Esophagus squamous epithelium (tissue), 5 donors: ENCODE measurements at places on chromosomes 5 and 9.

- no peak for DNase-seq
Measured at GRCh38 chr9:121960665-121961064, 132.4 kb downstream of the TTLL11 start.

GRCh38 chr5:108074626-108075025 lies 307.3 kb downstream of the FBXL17 start:
- no peak for DNase-seq

DNA sequence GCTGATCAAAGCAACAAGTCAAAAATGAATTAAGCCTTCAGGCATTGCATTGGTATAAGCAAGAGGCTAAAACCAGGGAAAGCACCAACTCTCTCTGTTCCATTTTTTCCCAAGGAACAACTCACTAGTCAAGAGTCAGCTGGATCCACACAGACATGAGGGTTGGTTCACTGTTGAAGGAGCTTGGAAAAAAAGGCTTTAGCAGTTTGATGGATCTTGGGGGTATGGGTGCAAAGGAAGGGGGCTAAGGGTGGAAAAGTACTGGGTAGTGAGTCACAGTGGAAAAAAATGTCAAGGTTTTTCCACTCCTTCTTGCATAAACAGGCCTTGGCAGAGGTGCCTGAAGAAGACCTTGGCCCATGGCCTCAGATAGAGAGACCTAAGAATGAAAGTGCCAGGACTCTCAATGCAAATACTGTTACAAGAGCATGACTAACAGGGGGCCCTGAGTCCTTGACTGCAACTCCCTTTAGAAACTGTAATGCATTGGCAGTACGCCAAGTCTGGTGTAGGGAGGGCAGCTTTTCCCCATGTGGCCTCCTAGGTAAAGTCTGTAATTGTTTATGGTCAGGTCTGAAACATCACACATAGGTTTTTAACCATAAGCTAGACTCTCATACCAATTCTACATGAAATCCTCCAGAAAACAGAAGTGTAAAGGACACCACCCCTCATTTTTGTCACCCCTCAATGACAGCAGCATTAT lies 23.7 kb downstream of the ACTL7A start:
- no peak for DNase-seq

GRCh38 chr5:163161512-163161911 lies 275.9 kb upstream of the CCNG1 start:
- DNase-seq, result no peak

DNA sequence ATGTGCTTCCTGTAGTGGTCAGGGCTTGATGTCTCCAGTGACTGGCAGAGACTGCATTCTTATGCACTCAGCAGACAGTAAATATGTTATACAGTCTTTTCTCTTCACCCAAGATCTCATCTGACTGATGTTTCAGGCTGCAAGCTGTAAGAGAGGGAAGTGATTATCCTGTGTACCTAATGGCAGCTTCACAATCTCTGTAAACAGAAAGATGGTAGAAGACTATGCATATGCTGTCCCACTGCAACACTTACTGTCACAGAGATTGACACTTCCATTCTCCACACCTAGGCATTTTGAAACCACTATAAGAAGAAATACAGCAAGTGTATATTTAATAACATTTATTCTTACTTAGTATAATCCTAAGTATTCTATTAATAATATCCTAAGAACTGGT lies 97.6 kb upstream of the ANXA1 start:
- no peak for DNase-seq

DNA sequence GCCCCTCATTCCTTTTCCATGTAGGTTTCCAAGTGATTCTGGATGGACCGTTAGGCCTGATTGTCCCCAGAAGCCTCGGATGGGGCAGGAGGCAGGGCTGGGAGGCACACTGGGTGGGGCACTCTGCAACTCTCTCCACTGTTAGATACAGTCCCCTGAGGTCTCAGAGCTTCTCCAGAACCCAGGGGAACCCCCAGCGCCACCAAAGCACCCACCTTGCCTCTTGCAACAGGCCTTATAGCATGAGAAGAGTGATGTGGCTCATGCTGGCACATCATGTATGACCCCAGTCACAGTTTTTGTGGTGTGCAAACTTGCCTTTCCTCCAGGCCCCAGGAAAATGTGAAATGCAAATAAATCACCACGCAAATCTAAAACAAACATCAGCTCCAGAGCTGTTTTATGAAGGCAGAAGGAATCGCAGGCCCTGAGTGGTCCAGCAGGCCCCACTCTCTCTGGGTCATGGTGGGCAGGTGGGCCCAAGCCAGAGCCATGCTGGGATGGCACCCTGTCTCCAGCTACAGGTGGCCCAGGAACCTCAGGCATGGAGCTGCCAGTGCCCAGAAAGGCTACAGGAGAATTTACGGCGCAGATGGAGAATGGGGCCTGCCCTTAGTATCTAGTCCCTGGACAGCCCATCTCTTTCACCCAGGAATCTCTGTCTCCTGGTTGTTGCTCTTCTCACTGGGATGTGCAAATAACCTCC lies 36.3 kb upstream of the CDKN2AIPNL start:
- DNase-seq, result no peak

- DNase-seq, result no peak
Measured at GRCh38 chr5:117201001-117201400, 626.4 kb upstream of the SEMA6A start.

GRCh38 chr5:1526681-1527131 lies 2.9 kb upstream of the LPCAT1 start:
- DNase-seq, result no peak

GRCh38 chr5:66365981-66366380 lies 221.9 kb downstream of the SREK1 start:
- no peak for DNase-seq

GRCh38 chr5:14264605-14265316 lies 121.6 kb downstream of the TRIO start:
- peak; percentile 49 for DNase-seq

DNA sequence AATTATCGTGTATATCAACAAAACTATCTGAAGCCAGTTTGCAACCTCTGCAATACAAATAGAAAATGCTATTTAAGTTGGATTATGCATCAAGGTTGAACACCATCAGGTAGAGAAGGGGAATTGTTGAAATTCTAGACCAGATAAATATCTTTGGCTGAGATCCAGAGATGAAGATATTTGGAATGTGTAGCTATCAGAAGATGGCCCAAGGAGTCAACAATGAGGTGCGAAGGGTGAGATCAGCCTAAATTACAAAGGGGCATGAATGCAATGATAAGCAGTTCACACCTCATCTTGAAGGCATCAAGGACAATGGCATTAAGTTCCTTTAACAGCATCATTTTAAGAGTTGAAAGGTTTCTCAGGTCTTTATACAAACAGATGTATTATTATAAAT lies 572.1 kb upstream of the DMAC1 start:
- no peak for DNase-seq

GRCh38 chr9:73264631-73265030 lies 113.0 kb downstream of the ANXA1 start:
- DNase-seq, result no peak

DNA sequence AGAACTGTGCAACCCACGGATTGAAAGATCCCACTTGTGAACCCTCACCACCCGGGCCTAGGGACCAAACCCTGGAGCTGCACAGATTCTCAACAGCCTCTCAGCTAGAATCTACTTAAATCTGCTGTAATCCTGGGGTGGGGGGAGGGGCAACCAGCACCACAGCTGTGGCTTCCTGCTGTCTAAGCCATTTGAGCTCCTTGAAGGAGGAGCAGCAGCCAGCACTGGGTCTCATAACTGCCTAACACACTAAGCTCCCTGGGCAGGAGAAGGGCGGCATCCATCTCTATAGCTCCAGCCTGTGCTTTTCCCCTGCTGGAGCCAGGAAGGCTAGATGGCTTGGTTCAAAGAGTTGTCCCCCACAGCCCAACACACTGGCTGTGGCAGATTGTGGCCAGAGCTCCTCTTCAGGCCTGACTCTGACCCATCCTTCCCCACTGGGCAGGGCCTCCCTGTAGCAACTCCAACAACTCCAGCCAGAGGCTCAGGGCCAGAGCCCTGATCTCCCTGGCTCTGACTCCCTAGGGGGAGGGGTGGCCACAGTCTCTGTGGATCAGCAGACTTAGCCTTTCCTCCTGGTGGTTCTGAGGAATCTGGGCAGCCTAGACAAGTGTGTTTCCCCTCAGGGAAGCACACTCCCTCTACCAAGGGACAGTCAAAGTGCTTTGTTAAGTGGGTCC lies 72.0 kb upstream of the C9orf72 start:
- DNase-seq, result no peak

- DNase-seq, result no peak
Measured at GRCh38 chr5:138983984-138984383, 108.8 kb upstream of the LRRTM2 start.

GRCh38 chr9:37840560-37841194 lies 40.1 kb downstream of the DCAF10 start:
- DNase-seq, result no peak

GRCh38 chr9:127586096-127586495 lies 26.0 kb upstream of the STXBP1 start:
- no peak for DNase-seq

GRCh38 chr9:18314316-18314715 lies 159.6 kb upstream of the ADAMTSL1 start:
- no peak for DNase-seq

- no peak for DNase-seq
Measured at GRCh38 chr5:86155796-86156195, 461.9 kb upstream of the COX7C start.

- DNase-seq, result no peak
Measured at GRCh38 chr5:43190755-43191603, 1.0 kb upstream of the NIM1K start.
